ENCODE measurements at places on chromosomes 13 and 19. TPM values are rescaled to one million over a fixed set of nuclear protein-coding genes. Genes with fewer than 3 reads are reported as not detected.

CERS1 gene
- 6.5 TPM for total RNA-seq

LRRC63 gene
- not detected for total RNA-seq

GRCh38 chr19:2631213-2631821 lies 71.2 kb downstream of the GNG7 start:
- H3K4me1 ChIP-seq = peaks cover 23% of the 10 kb centered on the region
- no peak overlapping the region for H3K4me3 ChIP-seq
- no peak overlapping the region for H3K27ac ChIP-seq
- no peaks in the 10 kb centered on the region for H3K27me3 ChIP-seq
- DNase-seq = no peak

DNA sequence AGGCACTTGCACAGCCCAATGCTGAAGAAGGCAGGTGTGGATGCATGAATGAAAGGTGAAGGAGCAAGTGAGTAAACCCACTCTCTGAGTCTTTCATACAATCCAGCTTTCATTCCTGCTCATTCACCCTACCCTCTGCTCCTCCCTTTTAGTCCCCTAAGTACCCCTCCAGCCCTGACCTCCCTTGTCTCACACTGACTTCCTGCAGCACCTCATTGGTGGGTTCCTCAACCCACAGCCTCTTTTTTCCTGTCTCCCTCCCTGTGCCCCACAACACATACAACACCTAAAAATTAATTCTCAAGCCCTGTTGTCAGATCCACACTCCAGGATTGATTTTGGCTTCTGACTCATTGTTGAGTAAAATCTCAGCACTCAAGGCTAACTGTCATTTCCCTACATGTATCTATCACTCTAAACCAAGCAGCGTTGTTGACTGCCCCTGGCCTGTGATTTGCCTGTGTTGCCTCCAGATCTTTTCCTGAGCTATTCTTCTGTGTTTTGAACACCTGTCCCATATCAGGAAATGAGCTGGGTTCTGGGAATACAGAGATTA lies 177.3 kb upstream of the SERP2 start:
- H3K4me3 ChIP-seq = no peak overlapping the region
- H3K27ac ChIP-seq = no peak overlapping the region
- peaks cover 12% of the 10 kb centered on the region for H3K4me1 ChIP-seq

DNA sequence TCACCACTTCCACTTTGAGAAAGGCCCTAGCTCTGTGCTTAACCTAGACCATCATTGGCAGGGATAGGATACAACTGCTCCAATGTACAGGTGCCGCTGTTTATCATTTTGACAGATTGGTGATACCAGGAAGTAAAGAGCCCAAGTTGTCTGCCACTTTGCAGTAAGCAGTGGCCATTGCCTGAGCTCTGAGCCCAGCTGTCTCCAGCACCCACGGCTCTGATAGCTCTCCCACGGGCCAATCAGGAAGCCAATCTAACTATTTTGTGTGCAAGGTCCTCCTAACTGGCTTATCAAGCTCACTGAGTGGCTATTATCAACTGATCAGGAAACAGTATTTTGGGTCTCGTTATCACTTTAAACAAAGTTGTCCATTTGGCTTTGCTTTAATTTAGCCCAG lies 181.1 kb downstream of the DCT start:
- peaks cover 6% of the 10 kb centered on the region for H3K36me3 ChIP-seq
- H3K27ac ChIP-seq = no peak overlapping the region
- no peak for DNase-seq
- no peak overlapping the region for H3K4me3 ChIP-seq

- no peak overlapping the region for H3K4me3 ChIP-seq
- no peaks in the 10 kb centered on the region for H3K4me1 ChIP-seq
- DNase-seq = no peak
- H3K27me3 ChIP-seq = peaks cover 38% of the 10 kb centered on the region
Measured at GRCh38 chr13:108597943-108598342, 31.5 kb upstream of the MYO16 start.
